ENCODE measurements at places on chromosomes 5 and 9.

- no peak for DNase-seq
These were observed 58.0 kb downstream of the ACO1 start for GRCh38 chr9:32442433-32442832.

- no peak for DNase-seq
These were observed 377.9 kb upstream of the TNC start for GRCh38 chr9:115495836-115496235.

DNA sequence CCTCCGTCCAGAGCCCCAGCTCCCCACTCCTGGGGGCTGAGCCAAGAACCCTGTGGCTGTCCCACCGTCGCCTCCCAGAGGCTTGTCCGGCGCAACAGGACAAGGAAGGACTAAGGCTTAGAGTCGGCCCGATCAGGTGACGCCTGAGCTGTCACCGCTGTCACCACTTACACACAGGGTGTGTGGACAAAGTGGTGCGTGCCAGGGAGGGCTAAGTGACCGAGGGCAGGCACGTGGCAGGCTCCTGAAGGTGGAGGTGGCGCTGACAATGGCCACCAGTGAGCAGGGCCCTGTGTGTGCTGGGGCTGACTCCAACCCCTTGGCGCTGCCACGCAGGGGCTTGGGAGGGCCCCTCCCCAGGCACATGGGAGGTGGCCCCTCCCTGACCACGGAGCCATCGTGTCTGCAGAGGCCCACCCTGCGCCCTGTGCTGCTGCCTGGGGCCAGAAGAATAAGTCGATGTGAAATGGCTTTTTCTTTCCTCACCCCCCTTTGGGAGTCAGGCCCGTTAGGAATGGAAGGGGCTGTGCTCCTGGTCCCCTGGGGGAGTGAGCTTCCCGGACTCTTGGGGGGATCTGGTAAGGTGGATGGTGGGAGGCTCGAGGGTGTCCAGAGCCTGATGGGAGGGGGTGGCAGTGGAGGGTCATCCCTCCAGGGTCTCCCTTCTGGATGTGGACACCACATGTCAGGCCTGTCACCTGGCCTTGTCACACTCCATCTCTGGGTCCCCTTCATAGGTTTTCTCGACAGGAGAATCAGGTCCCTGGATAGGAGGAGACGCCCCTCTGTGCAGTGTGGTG lies 2.6 kb upstream of the GPSM1 start:
- DNase-seq: no peak

GRCh38 chr5:132679166-132679565 lies 5.4 kb downstream of the IL4 start:
- DNase-seq: no peak

GRCh38 chr9:134328841-134329575 lies 2.8 kb downstream of the RXRA start:
- no peak for DNase-seq

DNA sequence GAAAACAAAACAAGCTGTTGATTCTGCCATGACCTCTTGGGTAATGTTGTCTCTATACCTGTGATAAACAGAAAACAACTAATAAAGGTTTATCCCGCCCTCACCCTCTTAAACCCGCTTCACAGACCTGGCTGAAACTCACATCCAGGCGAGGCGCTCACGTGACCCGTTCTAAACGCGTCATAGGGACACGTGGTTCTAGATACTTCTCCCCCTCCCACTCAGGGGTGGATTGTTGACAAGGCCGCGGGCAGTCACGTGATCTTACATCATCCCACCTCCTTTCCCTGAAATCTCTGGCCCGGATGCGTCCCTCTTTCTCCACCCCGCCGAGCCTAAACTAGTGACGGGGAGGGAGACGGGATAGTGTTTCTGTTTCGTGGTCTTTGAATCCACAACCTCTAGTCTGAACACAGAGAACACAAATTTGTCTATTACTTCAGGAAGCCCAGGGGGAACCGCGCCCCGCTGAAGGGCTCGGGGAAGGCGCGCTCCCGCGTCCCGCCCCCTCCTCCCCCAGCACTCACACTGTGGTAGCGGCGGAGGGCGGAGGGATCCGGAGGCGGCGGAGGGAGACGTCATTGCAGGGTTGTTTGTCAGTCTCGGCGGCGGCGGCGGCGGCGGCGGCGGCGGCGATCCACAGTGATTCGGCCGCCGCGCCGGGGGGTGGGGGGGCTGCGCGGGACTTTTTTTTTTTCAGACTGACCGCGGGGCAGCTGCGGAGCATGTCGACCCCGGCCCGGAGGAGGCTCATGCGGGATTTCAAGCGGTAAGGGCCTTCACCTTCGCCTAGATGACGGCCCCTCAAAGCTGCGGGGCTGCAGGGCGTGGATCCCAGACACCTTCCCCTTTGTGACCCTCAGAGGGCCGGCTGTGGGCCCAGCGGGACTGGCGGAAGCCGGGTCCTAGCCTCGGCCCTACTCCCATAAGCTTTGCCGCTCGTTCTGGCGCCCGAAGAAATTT lies at the start of gene UBE2B:
Gene UBE2B (plus strand): TSS at position 699 of the 963 bp plus-strand sequence. CDS start 27 bp downstream, at position 726.
- DNase-seq: peak; percentile 100

DNA sequence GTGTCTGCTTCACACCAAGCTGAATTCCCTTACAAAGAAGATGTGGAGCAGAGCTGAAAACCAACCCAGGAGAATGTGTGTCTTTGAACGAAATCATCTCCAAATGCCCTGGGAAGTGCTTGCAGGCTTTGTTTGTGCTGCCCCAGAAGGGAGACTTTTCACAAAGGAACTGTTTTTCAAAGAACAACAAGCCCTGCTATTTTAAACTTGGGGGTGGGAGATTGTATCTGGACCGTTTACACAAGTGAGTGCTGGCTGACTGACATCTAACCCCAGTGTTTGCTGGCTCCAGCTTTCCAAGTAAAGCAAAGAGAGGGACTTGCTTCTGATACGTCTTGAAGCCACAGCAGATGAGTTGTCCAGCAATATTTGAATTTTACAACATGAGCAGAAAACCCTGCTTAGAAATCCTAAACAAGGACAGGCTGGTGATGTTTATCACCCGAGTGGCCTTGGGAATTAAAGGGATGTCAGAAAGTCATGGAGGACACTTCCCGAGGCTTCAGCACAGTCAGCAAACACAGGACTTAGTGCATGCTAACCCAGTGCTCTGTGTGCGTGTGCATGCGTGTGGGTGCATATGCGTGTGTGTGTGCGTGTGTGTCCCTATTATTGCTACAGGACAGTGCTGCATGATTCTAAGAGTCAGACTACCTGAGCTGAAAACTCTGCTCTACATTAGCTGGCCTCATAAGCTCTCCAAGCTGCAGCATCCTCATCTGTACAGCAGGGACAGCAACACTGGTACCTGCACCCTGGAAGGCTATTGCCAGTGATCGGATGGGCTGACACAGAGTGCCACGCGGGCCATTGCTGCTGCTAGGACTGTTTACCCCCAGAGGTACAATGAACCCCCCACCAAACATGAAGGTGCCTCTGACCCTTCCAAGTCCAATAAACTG lies 1.4 kb downstream of the ADAMTS12 start:
- DNase-seq: no peak

Data from suprapubic skin (tissue), 4 donors.